ENCODE measurements at places on chromosomes 3 and 15.

DNA sequence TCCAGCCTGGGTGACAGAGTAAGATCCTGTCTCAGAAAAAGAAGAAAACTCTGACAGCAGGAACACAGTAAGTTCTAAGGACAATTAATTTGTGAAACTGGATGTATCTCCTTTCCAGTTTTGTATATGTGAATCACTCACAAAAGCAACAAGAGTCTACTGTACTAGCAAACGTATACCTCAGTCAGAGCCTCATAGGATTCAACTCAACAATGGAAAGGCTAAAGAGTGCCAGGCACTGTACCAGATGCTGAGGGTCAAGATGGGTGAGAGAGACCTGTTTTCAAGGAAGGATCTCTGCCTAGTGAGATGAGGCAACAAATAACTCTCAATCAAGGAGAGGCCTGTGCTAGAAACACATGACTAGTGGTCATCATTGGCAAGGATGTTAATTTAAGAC lies 14.9 kb downstream of the TBL1XR1 start:
- no peak for DNase-seq

- DNase-seq, result no peak
These were observed 334.4 kb upstream of the THRB start for GRCh38 chr3:24829011-24829581.

DNA sequence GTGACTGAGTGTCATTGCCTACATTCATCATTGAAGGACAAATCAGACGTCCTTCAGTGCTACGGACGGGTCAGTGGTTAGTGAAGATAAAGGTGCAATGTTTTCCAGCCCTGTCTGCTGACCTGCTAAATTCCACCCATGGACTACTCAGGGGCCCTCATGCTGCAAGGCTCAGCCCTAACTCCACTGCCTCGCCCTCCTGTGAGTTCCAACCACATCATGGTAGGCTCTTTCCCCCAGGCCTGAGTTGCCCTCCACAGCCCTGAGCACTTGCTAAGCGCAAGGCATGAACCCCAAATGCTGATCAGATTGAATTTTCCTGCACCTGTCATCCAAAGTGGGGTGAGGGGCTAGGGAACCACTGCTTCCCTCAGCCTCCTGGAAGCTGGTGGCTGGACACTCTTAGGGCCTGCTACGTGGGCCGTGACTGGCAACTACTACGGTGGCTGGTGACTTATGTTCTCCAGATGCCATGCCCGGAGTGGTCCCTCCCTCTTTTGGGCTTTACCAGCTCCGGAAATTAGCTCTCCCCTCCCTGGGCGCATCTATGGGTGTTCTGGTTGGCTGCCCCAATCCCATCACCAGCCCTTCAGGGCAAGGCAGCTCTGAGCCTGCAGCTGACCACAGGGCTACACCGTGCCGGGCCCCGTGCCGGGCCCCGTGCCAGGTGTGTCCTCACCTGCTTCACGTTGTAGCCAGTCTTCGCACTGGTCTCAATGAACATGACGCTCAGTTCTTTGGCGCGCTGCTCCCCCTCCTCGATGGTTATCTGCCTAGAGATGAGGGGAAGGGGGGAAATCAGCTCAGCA lies 32.1 kb downstream of the SRPRB start:
- no peak for DNase-seq

DNA sequence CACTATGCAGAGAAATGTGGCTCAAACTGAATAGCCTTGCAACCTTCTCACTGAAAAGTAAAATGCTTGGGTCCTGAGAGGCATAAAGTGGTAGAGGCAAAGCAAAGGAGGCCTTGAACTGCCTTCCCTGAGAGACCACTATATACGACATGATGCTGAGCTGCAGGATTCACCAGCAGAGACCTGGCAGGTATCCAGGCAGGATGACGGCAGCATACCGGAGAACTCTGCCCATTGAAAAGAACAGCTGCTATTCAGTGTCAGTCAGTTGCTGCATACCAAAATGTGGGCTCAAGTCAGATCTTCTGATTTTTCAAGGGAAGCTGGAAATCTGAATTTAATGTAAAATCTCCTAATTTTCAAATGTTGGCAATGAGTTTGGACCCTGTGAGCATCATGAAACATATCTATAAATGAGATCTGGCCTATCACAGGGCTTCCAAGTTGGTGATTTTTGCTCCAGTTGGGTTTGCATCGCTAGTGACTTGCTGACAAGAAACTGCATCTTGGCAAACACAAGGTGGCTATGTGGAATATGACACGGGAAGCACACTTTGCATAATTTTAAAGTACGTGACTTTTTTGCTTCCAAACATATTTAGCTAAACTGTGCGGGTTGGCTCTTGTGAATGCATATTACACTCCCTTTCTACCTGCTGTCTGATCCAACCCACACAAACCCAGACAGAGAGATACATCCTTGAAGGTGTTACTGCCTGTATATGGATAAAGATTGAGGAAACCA lies 529.0 kb downstream of the AGBL1 start:
- DNase-seq, result no peak

DNA sequence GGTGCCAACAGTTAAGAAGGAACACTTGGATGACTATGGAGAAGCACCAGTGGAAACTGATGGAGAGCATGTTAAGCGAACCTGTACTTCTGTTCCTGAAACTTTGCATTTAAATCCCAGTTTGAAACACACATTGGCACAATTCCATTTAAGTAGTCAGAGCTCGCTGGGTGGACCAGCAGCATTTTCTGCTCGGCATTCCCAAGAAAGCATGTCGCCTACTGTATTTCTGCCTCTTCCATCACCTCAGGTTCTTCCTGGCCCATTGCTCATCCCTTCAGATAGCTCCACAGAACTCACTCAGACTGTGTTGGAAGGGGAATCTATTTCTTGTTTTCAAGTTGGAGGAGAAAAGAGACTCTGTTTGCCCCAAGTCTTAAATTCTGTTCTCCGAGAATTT lies 3.0 kb downstream of the SKIL start:
- DNase-seq, result no peak

DNA sequence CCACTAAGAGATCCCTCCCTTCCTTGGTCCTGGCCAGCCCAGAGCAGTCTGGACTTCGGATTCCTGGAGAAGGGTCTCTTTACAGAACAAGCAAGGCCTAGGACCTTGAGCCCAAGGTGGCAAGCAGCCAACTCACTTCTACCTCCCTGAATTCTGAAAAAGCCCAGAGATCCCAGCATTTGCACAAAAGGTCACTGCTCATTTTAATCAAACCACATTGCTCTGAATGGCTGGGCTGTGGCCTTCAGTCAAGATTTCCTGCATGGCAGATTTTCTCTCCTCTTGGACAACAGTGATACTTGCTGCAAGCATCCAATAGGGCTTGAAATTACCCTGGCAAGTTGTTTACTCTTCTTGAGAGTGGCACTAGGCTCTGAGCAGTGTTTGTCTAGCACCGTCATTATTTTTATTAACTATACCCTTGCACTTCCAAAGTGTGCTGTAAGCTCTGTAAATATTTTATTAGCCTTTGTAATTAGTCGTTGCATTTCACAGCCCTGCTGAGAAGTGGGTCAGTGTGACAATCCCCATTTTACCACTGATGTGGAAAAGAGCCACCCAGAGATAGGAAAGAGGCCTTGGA lies 274.7 kb upstream of the CTNNB1 start:
- no peak for DNase-seq

GRCh38 chr3:168591587-168591986 lies 495.9 kb upstream of the GOLIM4 start:
- DNase-seq, result no peak

DNA sequence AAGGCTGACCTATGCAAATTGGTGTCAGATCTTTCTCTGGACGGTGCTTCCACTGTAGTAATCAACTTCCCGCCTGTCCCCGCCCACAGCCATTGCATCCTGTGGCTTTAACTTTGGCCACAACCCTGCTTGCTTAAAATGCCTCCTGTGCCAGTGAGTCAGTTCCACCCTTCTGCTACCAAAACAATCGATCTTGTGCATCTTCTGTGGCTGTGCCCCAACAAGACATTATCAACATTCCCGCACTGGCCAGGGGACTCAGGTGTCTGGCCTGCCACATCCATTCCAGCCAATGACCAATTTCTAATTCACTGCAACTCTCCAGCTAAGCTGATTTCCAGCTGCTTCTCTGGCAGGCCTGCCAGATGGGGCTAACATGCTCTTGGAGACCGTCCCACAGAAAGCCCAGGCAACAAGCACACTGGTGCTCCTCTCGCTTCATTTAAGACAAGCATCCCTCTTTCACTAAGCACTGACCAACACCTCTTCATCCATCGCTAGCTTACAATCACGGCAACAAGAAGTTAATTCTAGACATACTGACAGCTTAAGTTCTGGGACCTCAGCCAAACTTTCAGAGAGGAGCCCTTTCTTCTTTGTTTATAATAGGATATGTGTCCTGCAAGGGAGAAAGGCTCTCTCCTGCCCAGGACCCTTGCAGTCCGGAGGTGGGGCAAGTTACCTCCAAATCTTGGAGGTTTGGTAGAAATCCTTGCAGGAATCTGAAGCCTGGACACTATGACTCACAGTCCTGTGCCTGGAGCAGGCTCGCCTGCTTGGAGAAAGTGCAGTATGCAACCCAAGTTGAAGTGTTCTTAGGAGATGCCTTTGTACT lies 6.7 kb downstream of the CA12 start:
- no peak for DNase-seq

- DNase-seq, result no peak
These were observed 100.2 kb downstream of the VPS8 start for GRCh38 chr3:184912163-184912562.

GRCh38 chr3:114823061-114823460 lies 324.0 kb downstream of the ZBTB20 start:
- no peak for DNase-seq

DNA sequence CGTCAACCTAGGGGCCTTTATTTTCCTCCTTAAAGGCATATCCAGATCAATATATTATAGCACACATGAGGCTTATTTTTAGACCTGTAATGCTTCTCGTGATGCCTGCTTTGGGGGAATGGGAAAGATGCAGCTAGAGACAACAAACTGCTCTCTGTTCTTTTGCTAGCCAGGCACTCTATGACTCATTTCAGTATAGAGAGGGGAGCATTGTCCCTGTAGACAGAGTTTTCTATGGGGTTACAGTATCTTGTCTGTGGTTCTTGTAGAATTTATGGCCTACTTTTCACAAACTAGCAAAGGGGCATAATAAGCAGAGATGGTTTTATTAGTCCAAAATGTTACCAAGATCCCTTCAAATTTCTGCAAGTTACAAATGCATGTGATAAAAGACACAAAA lies 305.6 kb downstream of the LSAMP start:
- no peak for DNase-seq

- no peak for DNase-seq
These were observed 1.7 kb downstream of the PKM start for GRCh38 chr15:72229076-72229946.

- DNase-seq, result no peak
These were observed 4.7 kb upstream of the ARHGEF3 start for GRCh38 chr3:56806407-56806806.

- no peak for DNase-seq
These were observed 150.7 kb downstream of the OPA1 start for GRCh38 chr3:193743702-193744047.

- DNase-seq, result no peak
These were observed 108.5 kb upstream of the PFN2 start for GRCh38 chr3:150079029-150079739.

DNA sequence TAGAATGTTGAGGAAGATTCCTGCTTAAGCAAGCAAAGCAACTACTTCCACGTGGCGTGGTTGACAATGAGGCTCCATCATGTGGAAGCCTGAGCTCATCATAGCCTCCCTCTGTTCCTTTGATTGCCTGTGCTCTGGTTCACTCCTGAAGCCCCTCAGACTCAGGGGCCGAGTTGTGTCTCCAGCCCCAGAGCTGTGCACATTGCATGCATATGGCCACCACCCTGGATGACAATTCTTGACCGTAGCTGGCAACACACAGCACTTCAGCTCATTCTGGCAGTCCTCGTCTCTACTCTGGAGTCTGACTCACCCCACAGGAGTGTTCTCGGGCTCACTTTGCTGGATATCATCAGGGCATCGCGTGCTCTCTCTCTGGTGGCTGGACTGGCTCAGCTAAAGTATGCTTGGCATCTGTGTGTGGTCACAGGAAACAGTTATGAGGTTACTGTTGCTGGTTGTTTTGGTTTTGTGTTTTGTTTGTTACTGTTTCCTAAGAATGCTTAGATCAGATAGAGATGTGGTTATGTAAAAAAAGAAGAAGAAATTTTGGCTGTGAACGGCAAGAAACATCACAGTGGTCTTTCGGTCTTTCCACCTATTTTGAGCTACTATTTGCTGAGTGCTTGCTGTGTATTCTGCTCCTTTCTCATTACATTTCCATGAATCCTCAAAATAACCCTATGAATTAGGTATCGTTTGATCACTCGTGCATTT lies 41.6 kb upstream of the MRPS22 start:
- no peak for DNase-seq

DNA sequence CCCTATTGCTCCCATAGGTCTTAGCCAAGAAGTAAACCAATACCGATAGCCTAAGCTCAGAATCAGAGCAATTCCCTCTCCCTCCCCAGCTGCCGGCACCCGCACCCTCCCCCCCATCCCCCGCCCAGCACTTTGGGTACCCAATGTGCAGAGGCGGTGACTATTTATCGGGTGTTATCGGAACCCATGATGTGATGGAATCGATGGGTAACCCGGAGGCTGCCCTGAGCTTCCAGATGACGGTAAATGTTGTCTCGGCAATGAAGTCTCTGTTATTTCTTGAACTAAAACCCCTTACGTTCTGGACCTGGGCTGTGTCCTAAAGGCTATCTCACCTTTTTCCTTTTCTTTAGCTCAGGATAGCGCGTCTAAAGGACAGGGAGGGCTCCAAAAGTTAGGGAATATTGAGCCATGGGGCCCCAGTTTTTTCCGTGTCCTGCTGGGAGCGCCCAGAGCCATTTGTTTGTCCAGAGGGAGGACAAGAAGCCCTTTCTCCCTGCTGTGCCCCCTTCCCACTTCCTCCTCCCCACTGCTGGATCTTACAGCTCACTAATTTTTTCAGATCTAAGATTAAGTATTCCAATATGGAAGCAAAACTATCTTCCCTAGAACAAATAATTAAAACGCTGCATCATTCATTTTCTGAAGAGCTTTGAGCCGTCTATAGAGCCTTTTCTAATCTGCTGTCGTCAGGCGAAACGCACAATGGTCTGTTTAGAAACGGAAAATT lies 1.5 kb downstream of the SLITRK3 start:
- DNase-seq, result no peak

- DNase-seq, result no peak
These were observed 7.8 kb upstream of the ARF4 start for GRCh38 chr3:57604971-57605370.

DNA sequence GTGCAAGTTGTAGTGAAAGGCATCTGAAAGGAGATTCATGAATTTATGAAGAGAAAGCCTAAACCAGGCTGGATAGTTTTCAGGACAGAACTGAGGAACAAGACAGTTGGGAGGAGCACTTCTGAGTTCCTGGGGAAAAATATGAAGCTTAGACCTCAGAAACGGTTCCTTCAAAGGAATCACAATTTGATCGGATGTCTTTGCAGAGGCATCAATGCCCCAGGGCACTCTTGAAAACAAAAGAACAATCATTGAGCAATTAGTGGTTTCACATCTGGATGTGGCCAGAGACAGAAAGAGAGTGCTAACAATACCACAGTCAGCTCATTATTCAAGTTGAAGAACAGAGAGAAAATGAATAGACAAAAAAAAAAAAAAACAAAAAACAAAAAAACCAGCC lies 86.2 kb downstream of the KLF13 start:
- DNase-seq, result no peak

- no peak for DNase-seq
These were observed 916 bp downstream of the IDH3A start for GRCh38 chr15:78149805-78150751.

- DNase-seq, result no peak
These were observed 173.5 kb downstream of the LPP start for GRCh38 chr3:188327433-188327832.

Measured in GDM1 (cell line).